Stimulated activated memory B cell treated with anti-CD40 and anti-IgM and Interleukin-4, amounts not matched to agents 10 μg/mL and 1 μg/mL and 100 μg/mL, for 72 hours (primary cell): ENCODE measurements at places on chromosomes 4 and X.

DNA sequence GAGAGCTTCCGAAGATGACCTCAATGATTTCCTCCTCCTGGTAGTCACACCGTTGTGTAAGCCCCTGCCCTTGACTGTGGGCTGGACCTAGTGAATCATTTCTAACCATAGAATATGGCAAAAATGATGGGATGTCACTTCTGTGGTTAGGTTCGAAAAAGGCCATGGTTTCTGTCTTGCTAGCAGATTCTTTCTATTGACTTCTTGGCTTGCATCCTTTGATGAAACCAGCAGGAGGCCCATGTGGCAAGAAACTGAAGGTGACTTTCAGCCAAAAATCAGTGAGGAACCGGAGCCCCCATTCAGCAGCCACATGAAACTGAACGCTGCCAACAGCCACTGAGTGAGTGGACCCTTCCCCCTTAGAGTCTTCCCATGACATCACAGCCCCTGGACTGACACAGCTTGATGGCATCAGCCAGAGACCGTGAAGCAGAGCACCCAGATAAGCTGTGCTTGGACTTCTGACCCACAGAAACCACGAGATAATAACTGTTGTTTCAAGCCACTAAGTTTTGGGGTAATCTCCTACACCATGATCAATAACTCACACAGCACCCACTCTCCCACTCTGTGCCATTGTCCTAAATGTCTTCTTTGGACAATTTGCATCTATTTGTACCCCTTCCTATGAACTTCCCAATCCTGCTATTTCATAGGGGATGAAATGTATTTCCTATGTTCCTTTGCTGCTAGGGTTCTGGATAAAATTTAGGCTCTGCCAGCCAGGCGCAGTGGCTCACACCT is 148.0 kb upstream of the STX18 start:
- ATAC-seq = peak; percentile 60

DNA sequence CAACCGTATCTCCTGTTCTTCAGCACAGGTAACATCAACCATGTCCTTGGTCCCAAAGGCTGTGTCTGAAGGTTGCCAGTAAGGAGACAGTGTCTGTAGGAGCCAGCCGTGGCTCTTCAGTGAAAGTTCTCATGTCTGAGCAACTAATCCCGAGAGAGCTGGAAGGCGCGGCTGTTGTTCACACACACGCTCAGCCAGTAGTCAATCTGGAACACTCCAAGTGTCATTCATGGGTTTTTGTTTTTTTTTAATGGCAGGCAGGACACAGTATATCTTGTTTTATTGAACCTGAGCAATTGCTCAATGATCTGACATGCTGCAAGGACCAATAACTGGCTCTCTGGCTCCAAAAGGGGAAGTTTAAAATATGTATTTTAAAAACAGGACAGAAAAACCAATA is 48.4 kb upstream of the MAP3K15 start:
- peak; percentile 49 for ATAC-seq

- no peak for ATAC-seq
Measured at GRCh38 chrX:427812-428725, 41.4 kb upstream of the PPP2R3B start.

DNA sequence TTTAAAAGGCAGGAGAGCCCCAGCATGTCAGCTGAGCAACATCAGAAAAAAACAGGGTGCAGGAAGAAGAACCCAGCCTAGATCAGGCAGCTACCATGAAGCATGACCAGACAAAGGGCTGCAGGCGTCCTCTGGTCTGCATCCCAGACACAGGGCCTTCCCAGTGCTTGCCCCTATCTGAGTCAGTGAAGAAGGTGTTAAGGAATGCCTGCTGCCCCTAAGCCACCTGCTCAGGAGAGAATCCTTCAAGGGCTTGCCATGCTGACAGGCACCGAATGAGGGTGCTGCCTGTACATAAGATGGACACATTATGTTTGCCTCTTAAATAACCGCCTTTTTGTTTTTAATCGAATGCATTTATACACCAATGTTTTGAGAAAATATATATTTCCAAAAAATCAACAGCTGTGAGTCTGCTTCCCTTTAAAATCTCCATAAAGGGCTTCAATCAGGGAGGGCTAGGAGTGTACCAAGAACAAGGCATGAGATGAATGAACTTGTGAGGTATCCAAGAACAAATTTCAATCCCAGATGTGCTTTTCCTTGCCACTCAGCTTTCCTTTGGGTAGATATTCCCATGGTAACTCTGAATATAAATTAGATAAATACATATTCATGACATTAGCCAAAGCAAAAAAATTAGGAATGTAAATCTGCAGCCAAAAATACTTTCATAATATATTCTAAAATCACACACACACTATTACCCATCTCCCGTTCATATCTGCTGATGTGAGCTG is 85.1 kb downstream of the SLC9A7 start:
- ATAC-seq = no peak

DNA sequence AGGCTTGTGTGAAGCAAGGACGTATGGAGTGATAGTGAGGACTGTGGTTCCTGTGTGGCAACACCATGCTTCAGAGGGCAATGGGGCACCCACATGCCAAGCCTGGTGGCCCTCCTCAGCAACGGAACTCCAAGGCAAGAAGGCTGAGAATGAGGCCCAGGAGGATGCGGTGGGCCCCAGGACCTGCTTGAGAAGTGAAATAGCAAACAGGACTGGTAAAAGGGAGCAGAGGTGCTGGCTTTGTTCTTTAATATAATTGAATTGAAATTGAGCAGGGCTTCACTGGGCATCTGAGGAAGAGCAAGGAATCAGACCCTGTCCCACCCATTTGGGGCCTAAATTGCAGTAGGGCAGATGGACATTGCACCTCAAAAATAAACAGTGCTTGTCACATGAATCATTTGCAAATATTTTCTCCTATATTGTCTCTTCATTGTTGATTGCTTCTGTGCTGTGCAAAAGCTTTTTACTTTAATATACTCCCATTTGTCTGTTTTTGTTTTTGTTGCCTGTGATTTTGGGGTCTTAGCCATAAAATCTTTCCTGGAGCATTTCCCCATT is 2.3 kb downstream of the TMEM187 start:
- ATAC-seq = no peak

GRCh38 chrX:148825696-148826095 is 325.3 kb downstream of the AFF2 start:
- ATAC-seq = no peak

- ATAC-seq = no peak
Measured at GRCh38 chrX:109890910-109891502, 111.9 kb upstream of the TMEM164 start.

DNA sequence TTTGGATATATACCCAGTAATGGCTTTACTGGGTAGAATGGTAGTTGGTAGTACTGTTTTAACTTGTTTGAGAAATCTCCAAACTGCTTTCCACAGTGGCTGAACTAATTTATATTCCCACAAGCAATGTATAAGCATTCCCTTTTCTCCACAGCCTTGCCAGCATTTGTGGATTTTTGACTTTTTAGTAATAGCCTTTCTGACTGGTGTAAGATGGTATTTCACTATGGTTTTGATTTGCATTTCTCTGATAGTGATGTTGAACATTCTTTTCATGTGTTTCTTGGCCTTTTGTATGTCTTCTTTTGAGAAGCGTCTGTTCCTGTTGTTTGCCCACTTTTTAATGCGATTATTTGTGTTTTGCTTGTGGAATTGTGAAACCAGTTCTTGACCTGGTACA is 290.5 kb downstream of the BMPR1B start:
- ATAC-seq = no peak

GRCh38 chrX:46994096-46994495 is 81.9 kb downstream of the JADE3 start:
- no peak for ATAC-seq

DNA sequence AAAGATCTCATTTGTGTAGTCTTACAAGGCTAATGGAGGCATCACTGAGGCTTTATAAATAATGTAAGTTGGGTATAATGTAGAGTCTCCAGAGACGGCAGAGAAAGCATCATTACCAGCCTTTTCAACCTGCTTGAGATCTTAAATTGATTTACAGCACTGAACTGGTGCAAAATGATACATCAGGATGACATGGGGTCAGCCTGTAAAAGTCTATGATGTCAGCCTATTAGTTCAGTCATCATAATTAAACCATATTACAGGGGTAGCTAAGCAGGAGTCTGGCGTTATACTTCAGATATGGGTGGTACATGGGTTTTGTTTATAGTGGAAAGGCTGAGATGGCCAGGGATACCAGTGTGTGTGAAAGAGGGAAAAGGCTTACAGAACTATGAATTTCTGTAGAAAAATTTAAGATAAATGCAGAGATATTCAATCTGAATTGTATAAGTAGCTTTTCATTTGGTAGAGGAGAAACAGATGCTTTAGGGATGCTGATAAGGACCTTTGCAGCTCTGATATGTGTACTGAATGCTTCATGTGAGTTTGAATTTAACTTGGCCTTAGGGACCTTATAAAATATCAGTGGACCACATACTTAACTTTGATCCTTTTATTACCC is 2.7 kb downstream of the SMAD1 start:
- ATAC-seq = no peak

DNA sequence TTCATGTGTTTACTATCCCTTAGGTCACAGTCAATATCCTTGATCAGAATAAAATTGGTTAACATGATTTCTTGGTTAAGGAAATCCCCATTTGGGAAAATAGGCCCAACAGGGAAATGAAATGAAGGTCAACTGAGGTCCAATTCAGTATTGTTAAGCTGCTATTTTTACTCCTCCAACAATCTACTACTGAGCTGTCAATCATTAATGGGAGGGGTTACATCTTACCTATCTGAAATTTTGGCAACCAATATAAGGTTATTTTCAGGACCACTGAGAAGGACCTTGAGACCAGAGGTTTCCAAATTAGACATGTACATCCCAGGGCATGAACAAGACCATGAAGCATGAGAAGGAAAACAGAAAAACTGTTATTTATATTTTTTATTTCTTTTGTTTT is 64.2 kb upstream of the ALG13 start:
- ATAC-seq = no peak

- peak; percentile 50 for ATAC-seq
Measured at GRCh38 chr4:145909281-145909715, 29.3 kb downstream of the ZNF827 start.

DNA sequence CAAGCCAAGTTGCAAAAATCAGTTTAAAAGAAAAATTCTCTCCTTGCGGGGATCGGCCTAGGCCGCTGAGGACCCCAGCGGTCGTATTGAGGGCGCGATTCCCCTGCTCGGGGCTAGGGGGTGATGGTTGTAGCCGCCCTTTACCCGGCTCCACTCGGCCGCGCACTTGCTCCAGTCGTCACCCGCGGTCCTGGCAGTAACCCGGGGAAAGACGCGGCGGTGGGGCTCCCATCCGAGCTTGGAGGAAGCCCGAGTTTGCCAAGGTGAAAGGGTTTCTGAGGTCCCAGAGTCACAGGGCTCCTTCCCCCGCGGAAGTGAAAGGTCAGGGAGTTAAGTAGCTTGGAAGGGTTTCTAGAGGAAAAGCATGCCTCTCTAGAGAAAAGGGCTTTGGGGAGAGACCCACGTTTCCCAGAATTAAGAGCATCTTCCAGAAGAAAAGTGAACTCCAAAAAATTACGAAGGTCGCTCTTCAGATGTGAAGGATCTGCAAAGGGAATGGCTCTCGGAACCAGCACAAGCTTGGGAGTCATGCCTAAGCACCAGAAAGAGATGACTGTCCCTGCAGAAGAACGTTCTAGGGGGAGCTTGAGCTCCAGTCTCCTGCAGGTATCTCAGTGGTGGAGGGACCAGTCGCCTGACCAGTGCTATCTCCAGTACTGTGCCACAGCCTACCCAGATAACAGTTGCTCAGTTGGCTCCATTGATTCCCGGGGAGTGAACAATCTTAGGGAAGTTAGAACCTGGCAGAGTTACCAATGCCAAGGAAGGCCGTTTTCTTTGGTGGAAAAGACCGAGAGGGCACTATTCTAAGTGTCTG is 875 bp downstream of the LAP3 start:
- ATAC-seq = peak; percentile 48

DNA sequence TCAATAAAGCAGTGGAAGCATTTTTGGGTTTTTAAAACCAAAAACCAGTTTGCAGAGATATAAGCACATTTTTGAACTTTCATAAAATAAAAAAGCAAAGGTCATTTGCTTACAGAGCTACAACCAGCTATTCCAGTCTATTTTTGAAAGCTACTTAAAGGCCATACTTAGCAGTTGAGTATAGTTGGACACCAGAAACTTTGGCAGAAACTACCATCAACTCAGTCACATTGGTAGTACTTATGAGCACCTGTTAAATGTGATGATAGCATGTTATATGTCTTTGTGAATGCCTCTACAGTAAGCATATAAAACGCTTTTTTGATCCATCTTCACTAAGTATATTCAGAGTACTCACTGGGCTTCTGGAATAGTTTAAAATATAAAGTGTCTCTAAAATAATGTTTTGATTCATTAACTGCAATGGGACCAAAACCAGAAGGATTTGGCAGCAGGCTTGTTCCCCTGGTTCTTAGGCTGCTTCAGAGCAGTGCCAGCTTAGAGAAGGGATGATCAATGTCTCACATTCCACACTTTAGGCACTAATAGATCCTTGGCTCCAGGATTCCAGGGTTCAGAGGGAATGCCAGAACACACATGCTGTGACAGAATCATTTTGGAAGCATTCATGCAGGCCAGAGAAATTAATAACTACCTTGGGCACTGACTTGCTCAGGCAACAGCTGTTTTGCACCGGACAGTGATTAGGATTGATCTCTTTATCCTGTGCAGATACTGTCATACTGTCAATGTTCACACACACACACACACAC is 103.9 kb downstream of the IQCM start:
- no peak for ATAC-seq

DNA sequence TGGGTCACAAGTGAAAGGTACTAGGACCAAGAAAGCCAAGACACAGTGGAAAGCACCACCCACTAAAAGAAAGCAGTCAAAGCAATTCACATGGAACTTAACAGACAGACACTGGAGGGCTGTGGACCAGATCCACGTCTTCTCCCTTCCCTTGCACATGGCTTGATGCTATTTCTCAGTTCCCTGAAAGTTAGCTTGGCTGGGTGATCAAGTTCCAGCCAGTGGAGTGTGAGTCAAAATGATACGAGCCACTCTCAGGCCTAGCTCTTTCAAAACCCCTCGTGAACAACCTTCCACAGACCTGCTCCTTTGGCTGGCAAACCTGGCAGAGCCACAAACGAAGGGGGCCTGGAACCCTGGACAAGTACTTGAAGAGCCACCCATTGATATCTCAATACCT is 52.0 kb downstream of the RELL1 start:
- ATAC-seq = peak; percentile 59
